HEK293T (cell line): ENCODE measurements at places on chromosomes 2 and 18.

GRCh38 chr2:131148426-131148825 lies 43.3 kb downstream of the PLEKHB2 start:
- DNase-seq = no peak

DNA sequence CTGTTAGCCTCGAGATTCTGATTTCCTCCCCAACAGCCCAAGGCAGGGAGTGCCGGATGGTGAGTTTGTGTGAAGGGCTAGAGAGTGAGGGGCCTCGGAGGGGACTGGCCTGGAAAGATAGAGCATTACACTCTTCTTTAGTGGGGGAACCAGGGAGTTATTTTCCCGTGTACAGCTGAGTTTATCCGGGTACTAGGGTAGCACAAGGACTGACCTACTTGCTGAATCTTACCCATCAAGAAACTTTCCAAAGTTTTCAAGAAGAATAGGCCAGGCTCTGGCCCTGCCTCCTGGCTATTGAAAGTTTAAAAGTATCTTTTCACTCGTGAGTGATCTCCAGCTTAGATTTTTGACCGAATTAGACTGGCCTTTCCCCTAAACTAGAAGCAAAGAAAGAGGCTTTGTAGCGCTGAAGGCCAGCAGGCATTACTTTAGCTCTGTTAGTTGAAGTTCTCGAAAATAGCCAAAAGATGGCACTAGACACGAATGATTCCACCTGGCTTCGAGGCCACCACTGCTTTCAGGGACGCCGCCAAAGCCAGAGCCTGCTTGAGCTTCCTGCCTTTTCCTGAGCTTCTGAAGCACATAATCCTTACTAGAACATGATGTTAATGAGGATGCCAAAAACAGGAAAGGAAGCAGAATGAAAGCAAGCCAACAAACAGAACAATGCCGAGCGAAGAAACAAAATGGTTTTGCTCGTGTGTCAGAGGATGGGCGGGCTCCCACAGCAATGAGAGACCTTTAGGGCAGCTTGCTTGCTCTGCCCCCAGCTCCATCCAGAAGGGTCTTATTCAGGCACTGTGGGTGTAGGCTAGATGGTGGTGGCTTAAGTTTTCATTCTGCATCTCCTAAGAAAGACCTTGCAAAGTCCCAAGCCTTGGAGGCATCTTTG lies 55.8 kb downstream of the TSN start:
- peak; percentile 73 for DNase-seq

DNA sequence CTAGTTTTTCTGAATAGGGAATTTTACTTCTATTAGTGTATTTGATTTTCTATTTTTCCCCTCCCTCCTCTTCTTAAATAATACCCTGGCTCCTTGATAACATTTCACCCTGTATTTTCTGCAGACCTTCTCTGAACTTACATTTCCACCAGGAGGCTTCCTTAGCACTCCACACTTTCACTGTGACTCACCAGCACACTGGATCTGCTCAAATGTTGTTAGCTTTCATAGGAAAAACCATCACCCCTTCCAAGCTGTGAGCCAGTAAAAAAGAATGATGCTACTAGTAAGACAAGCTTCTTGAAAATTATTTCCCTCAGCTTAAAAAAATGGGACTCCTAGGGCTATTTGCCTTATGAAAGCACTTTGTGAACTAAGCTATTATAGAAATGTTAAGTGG lies 16.1 kb downstream of the SUPT7L start:
- no peak for DNase-seq

DNA sequence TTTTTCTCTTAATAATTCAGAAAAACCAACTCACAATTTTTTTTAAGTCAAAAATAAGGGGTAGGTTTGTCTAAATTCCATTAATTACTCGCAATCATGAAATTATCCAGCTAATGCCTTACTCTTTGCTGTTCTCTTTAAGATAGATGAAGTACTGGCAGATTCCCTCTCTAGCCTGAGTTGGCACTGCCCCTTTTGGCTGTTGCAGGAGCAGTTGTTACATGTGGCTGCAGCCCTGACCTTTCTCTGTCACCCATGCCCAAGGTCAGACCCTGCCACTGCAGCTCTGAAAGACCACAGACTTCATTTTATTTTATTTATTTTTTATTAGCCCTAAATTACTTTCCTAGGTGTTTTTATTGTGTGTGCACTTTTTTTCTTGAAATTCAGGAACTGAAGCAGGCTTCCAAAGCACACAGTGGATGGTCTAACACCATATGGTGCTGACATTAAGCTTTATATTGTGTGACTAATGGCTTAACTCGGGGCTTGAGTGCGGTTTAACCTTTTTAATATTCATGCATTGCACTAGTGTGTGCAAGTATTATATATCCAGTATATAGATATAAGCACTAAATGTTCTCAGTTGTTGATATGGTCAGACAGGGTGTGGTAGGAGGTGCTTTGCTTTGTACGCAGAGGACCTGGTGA lies 313.0 kb downstream of the CDH2 start:
- no peak for DNase-seq

- DNase-seq = no peak
Measured at GRCh38 chr2:136319651-136320050, 201.7 kb upstream of the CXCR4 start.

- DNase-seq = no peak
Measured at GRCh38 chr2:201777869-201778268, 2.9 kb downstream of the ALS2 start.

DNA sequence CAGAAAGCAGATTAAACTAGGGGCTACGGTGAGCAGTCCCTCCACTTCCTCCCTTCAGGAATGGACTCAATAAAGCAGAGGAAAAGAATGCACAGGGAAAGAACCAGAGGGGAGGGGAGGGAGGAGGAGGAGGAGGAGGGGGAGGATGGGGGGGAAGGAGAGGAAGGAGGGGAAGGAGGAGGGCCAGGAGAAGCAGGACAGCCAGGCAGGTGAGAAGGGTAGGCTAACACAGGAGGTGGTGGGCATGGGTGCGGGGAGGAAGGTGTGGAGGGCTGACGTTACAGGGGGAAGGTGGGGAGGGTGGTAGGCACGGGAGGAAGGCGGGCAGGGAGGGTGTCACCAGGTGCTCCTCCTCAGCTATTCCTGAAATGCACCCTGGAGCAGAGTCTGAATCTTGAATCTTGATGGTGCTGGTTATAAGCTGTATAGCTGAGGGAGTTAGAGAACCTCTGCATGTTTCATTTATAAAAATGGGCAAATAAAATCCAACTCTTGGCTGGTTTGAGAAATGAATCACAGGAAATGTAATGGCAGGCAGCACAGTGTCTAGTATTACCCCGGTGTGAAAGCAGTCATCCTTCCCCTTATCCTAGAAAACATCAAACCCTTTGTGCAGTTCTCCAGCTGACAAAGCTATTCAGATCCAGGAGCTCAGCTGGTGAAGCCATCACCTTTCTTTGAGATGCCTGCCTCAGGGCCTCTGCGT lies 3.4 kb downstream of the TMEM18 start:
- DNase-seq = no peak

GRCh38 chr2:241771286-241772062 lies 5.1 kb upstream of the GAL3ST2 start:
- no peak for DNase-seq

GRCh38 chr18:56569416-56569815 lies 69.0 kb downstream of the TXNL1 start:
- no peak for DNase-seq

DNA sequence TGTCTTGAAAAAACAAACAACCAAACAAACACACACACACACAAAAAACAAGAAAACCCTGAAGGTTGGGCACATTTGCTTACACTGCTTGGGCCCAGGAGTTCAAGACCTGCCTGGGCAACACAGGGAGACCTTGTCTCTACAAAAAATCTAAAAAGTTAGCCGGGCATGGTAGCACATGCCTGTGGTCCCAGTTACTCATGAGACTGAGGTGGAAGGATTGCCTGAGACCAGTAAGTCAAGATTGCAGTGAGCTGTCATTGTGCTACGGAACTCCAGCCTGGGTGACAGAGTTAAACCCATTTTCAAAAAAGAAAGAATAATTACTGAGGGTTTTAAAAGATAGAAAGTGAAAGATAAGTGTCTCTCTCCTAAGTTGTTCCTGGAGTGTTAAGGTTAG lies 103.4 kb downstream of the MBD5 start:
- DNase-seq = no peak

GRCh38 chr2:160901613-160902012 lies 258.6 kb upstream of the TANK start:
- no peak for DNase-seq

- DNase-seq = no peak
Measured at GRCh38 chr2:233435436-233436190, 81.3 kb downstream of the DGKD start.

- no peak for DNase-seq
Measured at GRCh38 chr2:100563407-100564247, 834 bp downstream of the PDCL3 start.

DNA sequence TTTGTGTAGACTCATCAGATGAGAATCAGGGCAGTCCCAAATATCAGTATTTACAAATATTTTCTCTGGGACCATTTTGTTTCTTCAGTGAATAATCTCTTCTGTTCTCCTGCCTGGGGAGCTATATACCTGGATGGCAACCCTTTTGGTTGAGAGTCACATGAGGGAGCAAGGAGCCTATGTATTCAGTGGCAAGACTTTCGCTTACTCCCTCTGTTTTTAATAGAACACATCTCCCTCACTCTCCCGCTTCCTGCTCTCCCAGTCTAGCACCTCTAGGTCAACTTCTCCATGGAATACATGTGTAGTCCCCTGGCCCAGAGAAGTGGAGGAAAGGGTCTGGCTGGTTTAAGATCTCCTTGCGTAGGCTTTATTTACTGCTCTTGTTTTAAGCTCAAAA lies 600.3 kb downstream of the CCDC85A start:
- no peak for DNase-seq
